ENCODE measurements at places on chromosomes 2 and 18.

DNA sequence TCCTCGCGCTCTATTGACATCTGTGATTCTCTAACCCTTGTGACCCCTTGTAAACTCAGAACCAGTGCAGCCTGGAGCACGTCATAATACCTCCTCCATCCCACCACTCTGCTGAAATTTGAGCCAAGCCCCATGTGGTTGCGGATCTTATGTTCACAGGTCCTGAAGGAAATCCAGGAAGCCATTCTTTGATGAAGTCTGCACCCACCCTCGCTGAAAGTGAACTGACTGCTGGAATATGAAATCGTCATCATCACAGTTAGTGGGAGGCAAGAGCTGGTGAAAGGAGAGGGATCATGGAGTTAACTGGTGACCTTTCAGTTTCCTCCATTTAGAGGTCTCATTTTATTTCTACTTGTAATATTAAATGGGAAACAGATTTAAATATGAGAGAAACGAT is 21.6 kb downstream of the ZEB2 start:
- no peak for DNase-seq

- no peak for DNase-seq
These were observed 11.8 kb downstream of the TBR1 start for GRCh38 chr2:161427664-161428587.

- no peak for DNase-seq
These were observed 148.4 kb upstream of the TWIST2 start for GRCh38 chr2:238699307-238700116.

GRCh38 chr2:239467956-239468490 is 67.2 kb upstream of the HDAC4 start:
- DNase-seq, result no peak

DNA sequence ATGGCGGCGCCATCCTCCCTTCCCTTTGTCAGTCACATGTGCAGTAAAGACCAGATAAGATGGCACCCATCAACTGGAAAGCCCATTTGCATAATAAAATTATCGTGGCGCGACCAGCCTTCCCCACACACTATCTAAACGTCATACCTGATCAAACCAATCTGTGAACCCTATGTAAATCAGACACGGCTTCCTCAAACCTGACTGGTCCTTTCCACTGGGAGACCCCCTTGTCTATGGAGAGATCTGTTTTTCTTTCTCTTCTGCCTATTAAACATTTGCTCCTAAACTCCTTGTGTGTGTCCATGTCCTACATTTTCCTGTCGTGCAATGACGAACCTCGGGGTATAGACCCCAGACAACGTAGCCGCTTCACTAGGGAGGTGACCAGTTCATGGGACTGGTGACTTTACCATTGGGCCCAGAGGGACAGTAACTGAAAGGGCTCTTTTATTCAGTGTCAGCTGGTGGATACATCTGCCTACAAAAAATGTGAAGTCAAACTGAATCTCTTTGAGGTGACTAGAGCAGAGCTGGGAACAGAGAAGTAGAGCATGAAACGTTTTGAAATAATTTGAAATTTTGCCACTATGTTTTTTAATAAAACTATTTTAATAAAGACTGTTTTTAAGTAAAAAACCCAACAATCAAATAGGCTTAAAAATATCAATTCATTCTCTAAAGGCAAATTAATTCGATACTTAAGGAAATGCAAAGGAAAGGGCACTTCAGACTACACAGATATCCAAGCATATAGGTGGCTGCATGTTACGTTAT is 87.5 kb downstream of the SOCS6 start:
- no peak for DNase-seq

DNA sequence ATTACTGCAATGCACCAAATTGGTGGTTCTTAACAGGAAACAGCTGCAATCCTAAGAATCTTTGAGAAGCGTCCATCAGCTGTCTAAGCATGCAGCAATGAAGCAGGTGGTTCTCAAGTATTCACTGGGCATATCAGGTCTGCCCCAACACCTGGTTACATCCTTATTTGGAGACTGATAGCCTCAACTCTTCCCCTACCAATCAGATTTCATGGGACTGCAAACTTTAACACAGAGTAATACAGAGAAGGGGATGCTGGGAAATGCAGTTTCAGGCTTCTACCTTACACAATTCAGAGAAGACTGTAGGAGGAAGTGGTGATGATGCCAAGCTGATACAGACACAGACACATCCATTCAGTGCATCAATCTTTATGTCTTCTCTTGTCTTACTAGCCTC is 240.5 kb downstream of the BCL2 start:
- DNase-seq, result no peak

DNA sequence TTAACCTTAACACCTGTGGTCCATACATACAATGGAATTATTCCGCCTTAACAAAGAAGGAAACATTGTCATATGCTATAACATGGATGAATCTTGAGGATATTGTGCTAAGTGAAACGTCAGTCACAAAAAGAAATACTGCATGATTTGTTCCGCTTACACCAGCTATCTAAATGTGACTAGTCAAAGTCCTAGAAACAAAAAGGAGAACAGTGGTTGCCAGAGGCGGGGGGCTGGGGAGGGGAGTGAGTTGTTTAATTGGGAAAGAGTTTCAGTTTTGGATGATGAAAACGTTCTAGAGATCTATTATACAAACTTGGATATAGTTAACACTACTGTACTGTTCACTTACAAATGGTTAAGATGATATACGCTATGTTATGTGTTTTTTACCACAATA is 72.0 kb downstream of the SPRED2 start:
- DNase-seq, result no peak

DNA sequence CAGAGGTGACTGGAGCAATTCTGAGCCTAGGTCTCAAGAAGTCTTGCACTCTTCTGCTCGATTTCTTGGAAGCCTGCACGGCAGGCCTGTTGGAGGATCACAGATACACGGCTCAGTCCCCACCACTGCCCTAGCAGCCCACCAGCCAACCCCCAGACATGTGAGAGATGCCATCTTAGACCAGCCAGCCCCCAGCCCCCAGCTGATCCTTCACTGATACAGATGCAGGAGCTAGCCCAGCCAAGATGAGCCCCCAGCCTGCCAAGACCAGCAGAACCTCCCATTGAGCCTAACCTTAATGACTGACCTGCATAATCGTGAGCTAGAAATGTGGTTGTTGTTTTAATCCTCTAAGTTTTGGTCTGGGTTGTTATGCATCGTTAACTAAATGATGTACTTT is 47.5 kb downstream of the INHBB start:
- DNase-seq, result no peak

GRCh38 chr2:195595825-195596224 is 61.2 kb upstream of the SLC39A10 start:
- no peak for DNase-seq
